ENCODE measurements at places on chromosomes 4 and X.

- no peak for DNase-seq
Observed at GRCh38 chrX:7351926-7352325, 204.0 kb upstream of the PUDP start.

- DNase-seq: peak; percentile 80
Observed at GRCh38 chr4:88613417-88613875, 21.2 kb downstream of the HERC3 start.

DNA sequence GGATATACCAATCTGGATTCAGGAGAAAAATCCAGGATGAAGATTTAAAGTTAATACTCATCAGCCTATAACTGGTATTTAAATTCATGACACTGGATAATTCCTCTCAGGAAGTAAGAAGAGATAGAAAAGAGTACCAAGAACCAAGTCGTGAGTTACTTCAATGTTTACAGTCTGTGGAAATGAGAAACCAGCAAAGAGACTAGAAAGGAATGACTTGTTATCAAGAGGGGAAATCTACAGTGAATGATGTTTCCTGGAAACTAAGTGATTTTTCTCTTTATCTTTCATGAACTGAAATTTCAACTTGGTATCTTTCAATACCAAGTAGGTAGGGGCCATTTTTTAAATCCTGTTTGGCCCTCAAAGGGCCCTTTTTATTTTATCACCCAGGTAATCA is 217.9 kb upstream of the AFF2 start:
- peak; percentile 59 for DNase-seq

DNA sequence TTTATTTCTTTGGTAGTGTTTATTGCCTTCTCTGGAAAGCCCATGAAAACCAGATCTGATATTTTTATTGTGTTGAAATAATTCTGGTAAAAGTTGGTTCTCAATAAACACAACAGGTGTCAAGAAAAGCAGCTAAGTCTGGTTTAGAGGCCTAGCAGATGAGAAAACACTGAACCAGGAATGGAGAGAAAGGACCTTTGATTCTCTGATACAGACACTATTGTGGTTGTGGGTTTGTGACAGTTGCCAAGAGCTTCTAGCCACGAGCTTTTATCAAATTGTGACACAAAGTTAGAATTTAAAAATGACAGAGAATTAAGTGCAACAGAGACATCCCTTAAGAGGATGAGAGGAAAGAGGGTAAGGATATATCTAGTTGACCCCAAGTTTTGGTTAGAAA is 42.6 kb downstream of the DDIT4L start:
- DNase-seq: no peak

- no peak for DNase-seq
Observed at GRCh38 chr4:60989141-60989540, 211.0 kb upstream of the ADGRL3 start.

DNA sequence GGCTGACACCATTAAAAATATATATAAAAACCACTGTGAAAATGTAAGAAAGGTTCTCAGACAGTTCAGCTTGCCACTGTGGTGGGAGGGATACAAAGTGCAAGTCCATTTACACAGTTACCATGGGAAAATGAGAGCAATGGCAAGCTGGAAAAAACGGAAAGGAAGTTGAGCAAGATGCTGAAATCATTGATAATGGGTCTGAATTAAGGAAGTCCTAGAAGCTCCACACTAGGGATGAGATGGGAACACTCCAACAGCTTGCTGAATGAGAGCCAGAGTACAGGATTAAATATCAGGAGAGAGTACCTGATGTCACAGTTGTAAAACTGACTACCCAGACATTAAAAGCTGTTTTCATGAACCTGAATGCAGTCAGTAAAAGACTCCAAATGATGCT is 218.6 kb downstream of the PRDM5 start:
- no peak for DNase-seq

DNA sequence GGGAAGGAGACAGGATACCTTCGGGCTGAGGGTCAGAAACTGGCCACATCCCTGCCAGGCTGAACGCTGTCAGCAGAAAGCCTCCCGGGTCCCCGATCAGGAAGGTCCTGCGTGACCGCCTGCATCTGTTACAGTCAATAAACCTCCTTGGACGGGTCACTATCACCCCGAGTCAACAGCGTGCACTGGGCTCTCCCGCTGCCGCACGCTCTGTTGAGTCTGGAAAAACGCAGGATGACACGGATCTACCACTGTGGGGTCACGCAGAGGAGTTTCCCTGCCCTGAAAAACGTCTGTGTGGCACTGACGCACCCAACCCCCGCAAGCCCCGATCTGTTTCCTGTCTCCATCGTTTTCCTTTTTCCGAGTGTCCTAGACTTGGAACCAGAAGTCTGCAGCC is 12.1 kb downstream of the PPP2R3B start:
- DNase-seq: no peak

GRCh38 chrX:8815460-8816065 is 14.4 kb upstream of the FAM9A start:
- DNase-seq: peak; percentile 31

- DNase-seq: no peak
Observed at GRCh38 chr4:26150948-26151347, 169.9 kb upstream of the RBPJ start.

DNA sequence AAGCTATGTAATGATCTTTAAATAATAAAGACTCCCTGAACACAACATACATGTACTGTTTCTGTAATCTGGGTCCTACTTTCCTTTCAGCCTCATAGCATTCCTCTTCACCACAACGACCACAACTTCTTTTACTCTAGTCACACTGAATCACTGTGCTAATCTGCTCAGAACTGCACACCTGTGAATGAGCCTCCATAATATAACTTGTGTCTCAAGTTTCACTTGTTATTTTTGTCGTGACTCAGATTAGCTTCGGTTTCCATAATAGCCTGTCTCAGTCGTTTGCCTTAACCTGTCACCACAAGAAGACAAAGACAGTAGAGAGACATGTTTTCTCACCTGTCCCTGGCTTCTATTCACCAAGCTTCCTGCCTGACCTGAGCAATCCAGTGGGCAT is 61.8 kb downstream of the MAGED1 start:
- DNase-seq: no peak

- DNase-seq: no peak
Observed at GRCh38 chr4:37825968-37826294, 555 bp upstream of the PGM2 start.

DNA sequence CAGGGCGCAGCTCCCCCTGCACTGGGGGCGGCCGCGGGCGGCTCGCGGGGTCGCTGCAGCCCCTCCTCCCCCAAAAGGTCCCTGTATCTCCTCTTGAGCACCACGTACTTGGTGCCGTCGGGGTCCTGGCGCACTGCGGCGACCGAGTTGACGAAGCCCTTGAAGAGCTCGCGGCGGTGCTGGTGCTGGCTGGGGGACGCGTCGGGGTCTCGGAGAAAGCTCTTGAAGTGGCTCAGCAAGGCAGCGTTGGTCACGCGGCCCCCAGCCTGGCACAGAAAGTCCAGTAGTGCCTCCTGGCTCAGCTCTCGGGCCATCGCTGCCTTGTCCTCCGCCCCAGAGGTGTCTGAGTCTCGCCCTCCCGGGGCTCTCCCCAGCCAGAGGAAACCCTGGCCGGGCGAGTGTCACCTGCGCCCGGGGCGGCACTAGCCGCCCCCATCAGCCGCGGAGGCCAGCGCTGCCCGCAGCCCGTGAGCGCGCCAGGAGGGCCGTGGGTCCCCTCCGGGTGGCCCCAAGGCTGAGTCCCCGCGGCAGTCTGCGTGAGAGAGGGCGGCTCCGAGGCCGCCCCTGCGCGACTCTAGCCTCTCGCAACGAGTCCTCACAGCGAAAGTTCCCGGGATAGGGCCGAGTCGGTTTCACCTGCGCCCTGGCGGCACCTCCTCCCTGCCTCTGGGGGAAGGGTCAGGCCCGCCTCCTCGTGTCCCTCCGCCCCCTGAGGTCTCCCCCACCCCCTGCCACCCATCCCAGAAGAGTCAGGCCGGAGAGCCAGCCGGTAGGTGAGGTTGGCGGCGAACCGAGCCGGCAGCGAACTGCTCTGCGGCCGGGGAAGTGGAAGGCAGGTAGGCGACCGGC is at the start of gene SOWAHB:
TSS of gene SOWAHB (minus strand) at position 609 of the 849 bp plus-strand sequence. CDS start at position 314, 295 bp downstream.
- DNase-seq: peak; percentile 30

- DNase-seq: no peak
Observed at GRCh38 chr4:137226900-137227299, 305.4 kb downstream of the PCDH18 start.

GRCh38 chr4:82447886-82448285 is 17.5 kb downstream of the ENOPH1 start:
- no peak for DNase-seq

- DNase-seq: no peak
Observed at GRCh38 chr4:75542824-75543223, 13.0 kb upstream of the ODAPH start.

DNA sequence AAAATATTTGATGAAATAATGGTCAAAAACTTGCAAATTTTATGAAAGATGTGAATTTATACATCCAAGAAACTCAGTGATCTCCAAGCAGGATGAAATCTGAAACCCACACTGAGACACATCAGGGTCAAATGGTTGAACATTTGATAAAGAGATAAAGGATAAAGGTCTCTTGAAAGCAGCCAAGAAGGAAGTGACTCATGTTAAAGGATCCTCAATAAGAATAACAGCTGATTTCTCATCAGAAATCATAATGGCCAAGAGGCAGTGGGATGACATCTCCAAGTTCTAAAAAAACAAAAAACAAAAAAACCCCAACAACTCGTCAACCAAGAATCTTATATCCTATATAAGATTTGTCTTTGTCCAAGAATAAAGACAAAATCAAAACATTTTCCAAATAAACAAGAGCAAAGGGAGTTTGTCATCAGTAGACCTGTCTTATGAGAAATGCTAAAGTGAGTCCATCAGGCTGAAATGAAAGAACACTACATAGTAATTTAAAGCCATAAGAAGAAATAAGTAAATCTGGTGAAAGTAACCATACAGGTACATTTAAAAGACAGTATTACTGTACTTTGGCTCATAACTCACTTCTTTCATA is 121.7 kb downstream of the PDS5A start:
- no peak for DNase-seq

GRCh38 chr4:82371497-82371896 is 2.3 kb downstream of the HNRNPD start:
- DNase-seq: no peak

DNA sequence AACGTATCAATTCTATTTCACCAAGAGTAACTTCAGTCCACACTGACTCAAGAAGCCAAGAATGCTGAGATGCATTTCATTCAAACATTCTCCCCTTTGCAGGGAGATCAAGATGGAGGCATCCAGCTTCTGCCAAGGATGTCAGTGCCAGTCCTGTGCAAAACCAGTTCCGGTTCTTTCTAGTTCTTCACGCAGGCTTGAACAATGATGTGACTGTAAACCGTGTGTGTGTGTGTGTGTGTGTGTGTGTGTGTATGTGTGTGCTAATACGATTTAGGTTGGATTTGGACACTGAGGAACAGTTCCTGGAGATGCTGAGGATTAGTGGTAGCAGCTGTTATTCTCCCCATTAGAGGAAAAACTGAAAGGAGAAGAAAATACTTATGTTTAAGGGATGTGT is at the start of gene REELD1:
TSS of gene REELD1 (plus strand) at position 301 of the 400 bp plus-strand sequence. CDS start 2,415 bp downstream, outside the sequence.
- no peak for DNase-seq

DNA sequence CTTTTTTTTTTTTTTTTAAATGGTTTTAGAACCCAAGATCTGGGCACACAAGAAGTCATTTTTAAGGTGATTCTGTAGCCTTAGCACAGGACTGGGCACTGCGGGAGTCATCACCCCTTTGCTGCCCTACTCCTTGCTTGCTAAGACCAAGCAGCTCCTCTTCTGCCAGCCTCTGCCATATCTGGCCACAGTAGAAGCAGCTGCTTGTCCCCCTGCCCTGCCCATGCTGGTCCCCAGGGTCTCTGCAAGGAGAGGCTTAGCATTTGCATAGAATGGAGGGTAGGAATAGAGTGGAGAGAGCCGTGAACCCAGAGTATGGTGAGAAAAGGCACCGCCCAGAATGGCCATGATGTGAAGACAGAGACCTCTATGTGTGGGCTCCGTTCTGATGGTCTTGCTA is 109.3 kb downstream of the ADRA2C start:
- DNase-seq: no peak

GRCh38 chrX:44585866-44586265 is 43.2 kb upstream of the FUNDC1 start:
- no peak for DNase-seq

DNA sequence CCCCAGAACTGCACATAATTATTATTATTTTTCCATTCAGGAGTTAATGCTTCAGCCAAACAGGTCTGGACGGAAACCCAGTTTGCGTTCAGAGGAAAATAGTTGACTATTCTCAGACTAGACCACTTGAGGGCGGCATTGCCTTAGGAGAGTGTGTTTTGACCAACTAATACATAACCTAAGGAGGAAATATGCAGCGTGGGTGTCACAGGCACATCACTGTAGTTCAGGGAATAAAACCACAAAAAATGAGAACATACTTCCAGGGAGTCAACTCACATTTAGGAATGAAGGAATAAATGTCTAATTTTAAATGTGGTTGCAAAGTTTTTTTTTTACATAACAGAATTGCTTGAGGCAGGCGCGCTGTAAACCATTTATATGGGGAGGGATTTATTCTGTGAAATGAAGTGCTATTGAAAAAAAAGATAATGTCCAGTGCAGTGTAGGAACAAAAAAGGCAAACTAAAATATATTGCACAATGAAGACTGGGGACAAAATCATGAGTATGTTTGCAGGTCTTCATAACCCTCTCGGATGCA is 93.3 kb downstream of the SYNPO2 start:
- DNase-seq: peak; percentile 47

DNA sequence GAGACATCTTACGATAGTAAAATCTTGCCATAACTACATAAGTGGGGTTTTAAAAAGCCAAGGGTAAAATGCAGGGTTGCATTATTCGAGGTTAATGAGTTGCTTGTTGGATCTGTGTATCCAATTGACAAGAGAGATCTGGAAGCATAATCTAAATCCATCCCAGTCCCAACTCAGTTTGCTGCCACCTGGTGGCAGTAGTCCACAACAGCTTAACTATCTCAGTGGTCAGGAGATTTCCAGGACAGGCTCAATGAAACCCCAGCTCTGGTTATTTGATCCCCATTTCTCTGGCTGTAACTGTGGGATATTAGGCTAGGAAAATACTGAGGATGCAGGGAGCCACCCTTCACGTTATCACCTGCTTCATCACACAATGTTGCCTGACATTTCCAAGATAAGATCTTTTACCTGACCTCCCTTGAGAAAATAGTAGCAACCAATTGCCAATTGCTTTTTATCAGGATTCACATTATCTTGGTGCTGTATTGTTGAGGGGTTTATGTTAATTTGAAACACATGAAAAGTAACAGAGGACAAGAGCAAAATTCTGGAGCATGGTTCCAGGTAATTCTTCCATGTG is 88.2 kb upstream of the TNIP3 start:
- DNase-seq: peak; percentile 18

GRCh38 chr4:147589586-147589985 is 27.6 kb upstream of the TMEM184C start:
- DNase-seq: no peak

DNA sequence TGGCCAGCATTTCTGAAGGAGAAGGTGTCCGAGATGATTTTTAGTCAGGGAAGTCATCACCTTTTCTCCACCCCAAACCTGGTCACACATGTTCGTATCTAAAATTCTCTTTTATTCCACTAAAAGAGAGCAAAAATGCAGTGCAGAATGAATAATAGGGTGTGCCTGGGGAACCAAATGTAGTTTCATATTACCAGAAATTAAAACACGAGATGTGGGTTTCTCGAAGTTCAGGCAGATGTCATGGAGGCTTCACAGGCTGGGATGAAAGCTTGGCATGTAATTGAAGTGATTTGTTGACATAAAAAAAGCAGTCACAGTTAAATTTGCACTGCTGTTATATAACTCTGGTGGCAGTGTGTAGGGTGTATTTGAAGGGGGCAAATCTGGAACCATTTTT is 165.5 kb upstream of the PDE5A start:
- no peak for DNase-seq

GRCh38 chrX:137565921-137566745 is at the start of gene ZIC3:
TSS of gene ZIC3 (plus strand) at chrX:137566127. CDS start at chrX:137566692, 565 bp downstream.
- no peak for DNase-seq

Data from T-helper 1 cell (primary cell).